ENCODE measurements at places on chromosomes 3 and 15. TPM values are rescaled to one million over a fixed set of nuclear protein-coding genes. Genes with fewer than 3 reads are reported as not detected.

The ECE2 gene
- total RNA-seq = under 0.01 TPM

The ZNF860 gene
- 1.9 TPM for total RNA-seq

The P2RY1 gene
- 21.1 TPM for total RNA-seq

The DPPA2 gene
- not detected for total RNA-seq

The CACNA1D gene
- total RNA-seq = under 0.01 TPM

The FXR1 gene
- total RNA-seq = 89.6 TPM

The CLK3 gene
- 85.8 TPM for total RNA-seq

The GABRR3 gene
- not detected for total RNA-seq

The RAD51 gene
- total RNA-seq = 0.21 TPM

The ROBO1 gene
- total RNA-seq = 25.4 TPM

The CLDN16 gene
- total RNA-seq = 1.3 TPM

The HGD gene
- total RNA-seq = 3.4 TPM

The CCDC54 gene
- not detected for total RNA-seq

The GOLGA6L7 gene
- total RNA-seq = not detected

The BFSP2 gene
- not detected for total RNA-seq

The MAGEL2 gene
- not detected for total RNA-seq

The SATB1 gene
- 8.7 TPM for total RNA-seq

The ADAMTS9 gene
- 56.4 TPM for total RNA-seq

Measured in tracheal epithelial cell (primary cell).